HFFc6 (cell line): ENCODE measurements at places on chromosomes 4 and X. TPM values are rescaled to one million over a fixed set of nuclear protein-coding genes. Genes with fewer than 3 reads are reported as not detected.

- H3K4me1 ChIP-seq = no peaks in the 10 kb centered on the region
- H3K27ac ChIP-seq = no peak overlapping the region
- no peaks in the 10 kb centered on the region for H3K27me3 ChIP-seq
- DNase-seq = no peak
Observed at GRCh38 chrX:79466636-79467035, 99.5 kb upstream of the ITM2A start.

P2RY4 gene
- not detected in 3 replicates for total RNA-seq

PNMA6A gene
- 0.17 to 0.29 TPM in 2 of 3 replicates, not detected in the other for total RNA-seq

- peaks cover 50% of the 10 kb centered on the region for H3K4me1 ChIP-seq
- peak; percentile 48 for DNase-seq
- H3K4me3 ChIP-seq = peak overlapping the region; percentile 85
- no peaks in the 10 kb centered on the region for H3K27me3 ChIP-seq
Observed at GRCh38 chrX:130118441-130119311, 8.4 kb upstream of the ELF4 start.

DNA sequence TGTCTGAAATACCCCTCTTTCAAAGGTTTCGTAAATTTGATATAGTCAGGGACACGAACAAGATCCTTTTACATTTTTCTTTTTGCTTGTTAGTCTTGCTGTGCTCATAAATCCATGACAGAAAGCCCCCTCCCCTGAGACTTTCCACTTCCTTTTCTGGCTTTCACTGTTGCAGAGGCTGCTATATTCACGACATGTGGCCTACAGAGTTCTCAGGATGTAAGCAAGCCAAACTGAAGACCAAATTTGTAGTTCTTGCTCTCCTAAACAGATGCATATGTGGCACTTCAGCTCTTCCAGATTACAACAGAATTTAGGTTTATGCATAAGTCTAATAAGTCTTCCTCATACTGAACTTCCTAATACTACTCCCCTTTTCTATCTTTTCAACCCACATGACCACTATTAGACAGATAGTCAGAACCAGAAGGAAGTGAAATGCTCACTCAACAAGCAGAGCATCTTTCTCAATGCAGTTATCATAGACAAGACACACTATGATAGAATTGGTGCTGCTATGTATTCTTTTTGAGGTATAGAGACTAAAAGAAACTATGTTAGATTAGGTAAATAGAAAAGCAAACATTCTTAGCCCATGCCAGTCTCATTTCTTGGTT is 15.0 kb downstream of the BTK start:
- H3K4me3 ChIP-seq = no peak overlapping the region
- H3K36me3 ChIP-seq = no peaks in the 10 kb centered on the region
- H3K27ac ChIP-seq = no peak overlapping the region

DNA sequence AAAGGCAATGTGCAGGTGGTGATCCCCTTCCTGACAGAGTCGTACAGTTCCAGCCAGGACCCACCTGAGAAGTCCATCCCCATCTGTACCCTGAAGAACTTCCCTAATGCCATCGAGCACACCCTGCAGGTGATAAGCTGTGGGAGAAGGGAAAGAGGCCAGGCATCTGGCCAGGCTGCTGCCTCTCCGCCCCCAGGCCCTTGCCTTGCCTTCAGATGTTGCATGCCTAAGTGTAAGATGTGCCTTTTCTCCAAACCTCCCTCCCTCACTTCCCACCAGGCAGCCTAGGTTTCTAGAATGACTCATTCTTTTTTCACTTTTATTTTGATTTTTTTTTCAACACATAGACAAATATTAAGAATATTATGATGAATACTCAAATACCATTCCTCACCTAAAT is 12.2 kb upstream of the CDK16 start:
- no peak for DNase-seq
- H3K27me3 ChIP-seq = no peaks in the 10 kb centered on the region
- no peak overlapping the region for H3K4me3 ChIP-seq
- no peaks in the 10 kb centered on the region for H3K4me1 ChIP-seq

DNA sequence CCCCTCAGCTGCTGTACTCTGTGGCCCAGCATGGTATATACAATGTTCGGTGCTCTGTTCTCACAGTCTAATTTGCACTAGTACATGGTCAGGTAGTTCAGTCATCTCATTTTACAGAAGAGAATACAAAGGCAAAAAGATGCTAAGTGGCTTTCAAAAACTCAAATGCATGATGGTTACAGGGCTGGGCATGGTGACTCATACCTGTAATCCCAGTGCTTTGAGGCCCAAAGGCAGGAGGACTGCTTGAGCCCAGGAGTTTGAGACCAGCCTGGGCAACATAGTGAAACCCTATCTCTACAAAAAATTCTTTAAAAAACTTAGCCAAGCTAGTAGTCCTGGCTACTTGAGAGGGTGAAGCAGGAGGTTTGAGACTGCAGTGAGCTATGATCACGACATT is 210.5 kb upstream of the KIT start:
- no peak overlapping the region for H3K27ac ChIP-seq
- H3K4me1 ChIP-seq = no peaks in the 10 kb centered on the region
- peaks cover 6% of the 10 kb centered on the region; the same call in 1 of the 2 replicates for H3K36me3 ChIP-seq
- no peak for DNase-seq
- H3K4me3 ChIP-seq = no peak overlapping the region

GRCh38 chr4:103268746-103269145 is 70.6 kb upstream of the CENPE start:
- no peak overlapping the region for H3K27ac ChIP-seq
- H3K4me3 ChIP-seq = no peak overlapping the region
- H3K4me1 ChIP-seq = no peaks in the 10 kb centered on the region
- H3K36me3 ChIP-seq = no peaks in the 10 kb centered on the region
- H3K27me3 ChIP-seq = no peaks in the 10 kb centered on the region

- H3K4me1 ChIP-seq = no peaks in the 10 kb centered on the region
- no peaks in the 10 kb centered on the region for H3K36me3 ChIP-seq
- no peaks in the 10 kb centered on the region for H3K27me3 ChIP-seq
- DNase-seq = no peak
Observed at GRCh38 chrX:3295731-3296130, 50.7 kb downstream of the MXRA5 start.

- no peaks in the 10 kb centered on the region for H3K36me3 ChIP-seq
- no peak overlapping the region for H3K4me3 ChIP-seq
- H3K27ac ChIP-seq = no peak overlapping the region
- DNase-seq = no peak
- H3K27me3 ChIP-seq = peaks cover 2% of the 10 kb centered on the region
Observed at GRCh38 chrX:19072372-19072771, 49.9 kb downstream of the ADGRG2 start.

DNA sequence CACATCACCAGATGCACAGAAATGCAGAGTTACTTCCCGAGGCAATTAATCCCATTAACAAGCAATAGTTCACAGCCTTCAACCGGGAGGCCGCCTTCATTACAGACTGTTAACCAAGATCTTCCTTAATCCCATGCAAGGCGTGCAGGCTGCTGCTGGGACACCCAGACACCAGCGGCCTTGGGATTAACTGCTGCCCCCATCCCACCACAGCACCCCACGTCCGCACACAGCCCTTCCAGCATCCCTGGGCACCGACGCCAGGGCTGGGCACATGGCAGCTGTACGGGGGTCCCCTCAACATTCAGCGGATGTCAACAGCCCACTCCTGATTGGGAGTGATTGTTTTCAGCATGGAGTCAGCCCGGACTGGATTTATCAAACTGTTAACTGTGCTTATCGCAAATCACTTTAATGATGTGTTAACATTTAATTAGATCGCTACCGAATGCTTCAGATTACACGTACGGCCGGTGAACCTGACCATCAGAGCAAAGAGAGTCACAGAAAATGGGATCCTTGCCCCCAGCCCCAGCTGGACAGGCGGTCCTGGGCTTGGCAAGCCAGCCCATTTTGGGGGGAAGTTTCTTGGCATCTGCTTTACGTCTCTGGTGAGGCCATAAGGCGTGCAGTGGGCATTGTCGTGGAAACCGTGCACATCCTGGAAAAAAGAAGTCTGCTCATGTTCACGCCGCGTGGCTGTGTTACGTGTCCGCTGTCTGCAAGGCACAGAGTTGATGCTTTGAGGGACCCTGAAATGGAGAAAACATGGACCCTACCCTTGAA is 126.4 kb downstream of the HMX1 start:
- no peak for DNase-seq
- no peaks in the 10 kb centered on the region for H3K4me1 ChIP-seq
- peaks cover 12% of the 10 kb centered on the region for H3K36me3 ChIP-seq
- no peak overlapping the region for H3K27ac ChIP-seq
